ENCODE measurements at places on chromosomes 6 and 20.

GRCh38 chr20:56388882-56389281 is 3.1 kb downstream of the AURKA start:
- DNase-seq = no peak

DNA sequence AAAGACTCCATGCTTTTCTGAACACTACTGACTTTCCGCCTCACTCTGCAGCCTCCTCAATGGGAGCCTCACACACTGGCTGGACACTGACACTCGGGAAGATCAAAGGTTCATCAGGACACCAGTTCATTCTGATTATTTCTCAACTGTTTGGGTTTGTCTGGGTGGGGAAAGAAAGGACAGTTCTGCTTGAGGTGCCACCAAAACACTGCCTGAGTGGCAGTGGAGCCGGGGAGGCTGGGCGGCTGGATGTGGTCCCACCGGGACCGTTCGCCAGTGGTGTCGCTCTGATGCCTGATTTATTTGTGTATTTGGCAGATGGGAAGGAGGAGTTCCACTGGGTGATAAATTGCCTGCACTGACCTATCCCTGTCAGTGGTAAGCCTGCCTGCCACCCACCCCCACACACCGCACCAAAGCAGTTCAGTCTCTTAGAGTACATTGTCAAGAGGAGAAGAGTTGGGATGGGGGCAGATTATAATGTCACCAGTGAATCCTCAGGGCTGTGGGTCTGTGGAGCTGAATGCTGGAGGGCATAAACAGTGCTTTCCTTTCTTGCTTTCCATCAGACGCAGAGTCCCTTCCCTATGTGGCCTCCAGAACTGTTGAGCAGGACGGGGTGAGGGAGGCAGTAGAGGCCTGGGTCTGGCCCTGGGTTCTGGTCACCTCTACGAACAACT is 49.8 kb downstream of the EDN1 start:
- no peak for DNase-seq

DNA sequence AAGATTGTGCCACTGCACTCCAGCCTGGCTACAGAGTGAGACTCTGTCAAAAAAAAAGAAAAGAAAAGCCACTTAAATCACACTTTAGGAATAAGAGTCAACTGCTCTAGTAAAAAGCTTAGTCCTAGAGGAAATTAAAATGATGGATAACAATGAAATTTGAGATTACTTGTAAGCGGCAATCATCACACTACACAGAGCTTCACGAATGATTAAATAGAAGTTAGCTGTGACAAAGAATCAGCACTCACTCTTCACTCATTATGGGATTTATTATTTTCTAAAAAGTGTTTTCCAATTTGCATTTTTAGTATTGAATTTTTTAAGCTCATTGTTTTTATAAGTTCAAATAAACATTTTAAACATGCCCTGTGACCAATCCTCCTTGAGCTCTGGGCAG is 718.0 kb downstream of the UTRN start:
- no peak for DNase-seq

DNA sequence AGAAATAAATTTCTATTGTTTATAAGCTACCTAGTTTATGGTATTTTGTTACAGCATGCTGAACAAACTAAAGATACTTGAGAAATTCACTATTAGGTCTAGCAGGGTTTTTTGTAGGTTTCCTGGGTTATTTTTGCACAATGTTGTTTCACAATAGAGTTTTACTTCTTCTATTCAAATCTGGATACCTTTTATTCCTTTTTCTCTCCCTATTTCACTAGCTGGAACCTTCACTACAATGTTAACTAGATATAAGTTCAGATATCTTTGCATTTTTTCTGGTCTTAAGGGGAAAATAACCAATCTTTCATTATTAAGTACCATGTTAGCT is 237.7 kb upstream of the CITED2 start:
- DNase-seq = no peak

- no peak for DNase-seq
Measured at GRCh38 chr6:154292066-154292465, 64.5 kb downstream of the IPCEF1 start.

- no peak for DNase-seq
Measured at GRCh38 chr6:123648723-123649122, 12.0 kb upstream of the TRDN start.

DNA sequence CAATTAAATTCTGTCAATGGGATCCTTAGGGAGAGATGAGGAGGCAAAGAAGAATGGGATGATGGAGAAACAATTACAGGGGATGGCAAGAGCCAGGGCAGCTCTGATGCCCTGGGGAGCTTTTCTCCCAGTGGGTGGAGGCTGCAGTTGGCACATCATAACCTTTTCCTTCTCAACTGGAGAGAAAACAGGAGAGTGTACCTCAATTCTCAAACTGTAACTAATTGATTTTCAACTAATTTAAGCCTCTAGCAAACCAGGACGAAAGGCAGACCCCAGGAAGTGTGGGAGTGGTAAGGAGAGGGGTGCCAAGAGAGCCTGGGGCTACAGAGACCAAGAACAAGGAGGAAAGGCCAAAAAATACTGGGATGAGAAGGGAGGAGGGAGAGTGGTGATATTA is 5.7 kb downstream of the BMP5 start:
- DNase-seq = no peak

GRCh38 chr6:35253249-35253648 is 6.3 kb upstream of the ZNF76 start:
- DNase-seq = no peak

- DNase-seq = peak; percentile 51
Measured at GRCh38 chr20:51528263-51529027, 14.1 kb downstream of the NFATC2 start.

DNA sequence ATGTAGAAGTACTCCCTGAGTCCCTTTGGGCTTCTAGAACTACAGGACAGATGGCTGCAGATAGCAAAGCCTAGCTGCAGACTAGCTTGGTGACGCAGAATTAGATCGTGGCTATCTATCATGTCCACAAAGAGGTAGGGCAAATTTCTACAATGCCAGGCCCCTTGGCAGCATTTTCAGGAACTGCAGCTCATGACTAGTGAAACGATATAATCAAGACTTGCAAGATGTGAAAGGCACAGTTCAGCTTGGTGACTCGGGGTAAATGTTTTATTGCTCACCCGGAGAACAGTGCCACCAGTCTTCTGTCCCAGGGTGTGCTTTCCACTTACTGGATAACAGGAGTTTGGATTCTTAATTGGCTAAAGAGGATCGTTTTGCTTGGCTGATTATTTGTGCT is 108.7 kb upstream of the LY86 start:
- DNase-seq = no peak

GRCh38 chr6:10487668-10488327 is 33.4 kb upstream of the GCNT2 start:
- no peak for DNase-seq

- DNase-seq = no peak
Measured at GRCh38 chr20:64155258-64156135, 8.8 kb upstream of the MYT1 start.

DNA sequence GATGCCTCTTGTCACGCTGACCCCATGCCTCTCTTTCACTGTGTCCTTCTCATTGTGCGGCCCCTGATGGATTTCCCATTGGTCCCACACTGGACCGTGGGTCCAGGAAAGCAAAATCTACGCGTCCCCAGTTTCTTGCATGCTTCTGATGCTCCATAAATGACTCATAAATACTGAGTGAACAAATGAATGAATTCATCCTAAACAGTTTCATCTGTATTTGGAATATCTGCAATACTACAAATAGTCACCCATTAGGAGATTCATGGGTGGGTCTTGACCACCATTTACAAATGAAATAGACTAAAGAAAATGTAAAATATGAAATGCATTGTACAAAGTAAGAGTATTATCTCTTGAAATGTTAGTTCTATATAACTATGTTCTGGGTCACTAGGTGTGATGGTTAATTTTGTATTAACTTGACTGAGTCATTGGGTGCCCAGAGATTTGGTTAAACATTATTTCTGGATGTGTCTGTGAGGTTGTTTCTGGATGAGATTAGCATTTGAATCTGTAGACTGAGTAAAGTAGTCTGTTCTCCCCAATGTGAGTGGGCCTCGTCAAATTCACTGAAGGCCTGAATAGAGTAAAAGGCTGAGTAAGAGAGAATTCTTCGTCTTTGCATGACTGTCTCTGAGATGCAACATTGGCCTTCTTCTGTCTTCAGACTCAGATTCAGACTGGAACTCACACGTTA is 448.7 kb downstream of the PREX1 start:
- DNase-seq = no peak

DNA sequence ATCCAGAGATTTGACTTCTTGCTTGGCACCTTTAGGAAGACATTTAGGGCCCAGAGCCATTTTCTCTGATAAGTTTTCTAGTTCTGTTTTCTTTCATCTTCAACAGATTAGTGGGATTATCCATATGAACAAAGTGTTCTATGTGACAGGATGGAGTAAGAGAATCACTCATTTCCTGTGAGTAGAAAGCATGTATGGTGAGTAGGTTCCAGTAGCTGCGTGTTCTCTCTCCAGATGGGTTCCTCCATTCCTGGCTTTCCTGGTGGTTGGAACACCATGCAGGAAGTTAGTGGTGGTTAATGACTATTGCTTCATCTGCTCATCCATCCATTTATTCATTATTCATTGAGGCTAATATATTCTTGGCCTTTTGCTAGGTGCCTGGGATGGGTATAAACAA is 54.0 kb downstream of the EFCAB8 start:
- no peak for DNase-seq

- no peak for DNase-seq
Measured at GRCh38 chr20:45444050-45444449, 25.5 kb upstream of the WFDC2 start.

- DNase-seq = no peak
Measured at GRCh38 chr6:89183294-89183693, 33.9 kb downstream of the GABRR1 start.

DNA sequence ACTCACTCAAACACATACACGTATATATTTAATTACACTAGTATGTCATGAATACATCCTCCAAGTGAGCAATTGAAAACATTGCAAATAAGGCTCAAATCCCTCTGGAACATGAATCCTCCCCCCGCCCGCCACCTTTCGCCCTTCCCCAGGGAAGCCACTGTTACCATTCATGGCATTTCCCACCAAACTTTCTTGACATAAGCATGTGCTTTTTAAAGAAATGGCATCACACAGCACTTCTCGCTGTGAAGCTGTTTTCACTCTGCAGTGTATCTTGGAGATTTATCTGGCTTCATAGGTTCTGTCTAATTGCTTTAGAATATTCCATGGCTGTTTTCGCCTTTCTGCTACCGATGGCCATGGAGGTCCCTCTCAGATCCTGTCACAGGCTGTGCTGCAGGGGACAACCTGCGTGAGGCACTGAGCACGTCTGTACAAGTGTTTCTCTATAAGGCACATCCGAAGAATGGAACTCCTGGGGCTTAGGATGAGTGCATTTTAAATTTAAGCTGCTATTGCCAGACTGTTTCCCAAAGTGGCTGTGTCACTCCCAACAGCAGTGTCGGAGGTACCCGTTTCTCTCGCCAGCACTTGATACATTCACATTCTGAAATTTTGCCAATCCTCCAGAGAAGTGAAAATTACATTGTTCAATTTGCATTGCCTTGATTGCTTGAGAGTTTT is 22.2 kb upstream of the PHACTR3 start:
- DNase-seq = no peak

- no peak for DNase-seq
Measured at GRCh38 chr6:23713211-23713610, 412.8 kb upstream of the NRSN1 start.

DNA sequence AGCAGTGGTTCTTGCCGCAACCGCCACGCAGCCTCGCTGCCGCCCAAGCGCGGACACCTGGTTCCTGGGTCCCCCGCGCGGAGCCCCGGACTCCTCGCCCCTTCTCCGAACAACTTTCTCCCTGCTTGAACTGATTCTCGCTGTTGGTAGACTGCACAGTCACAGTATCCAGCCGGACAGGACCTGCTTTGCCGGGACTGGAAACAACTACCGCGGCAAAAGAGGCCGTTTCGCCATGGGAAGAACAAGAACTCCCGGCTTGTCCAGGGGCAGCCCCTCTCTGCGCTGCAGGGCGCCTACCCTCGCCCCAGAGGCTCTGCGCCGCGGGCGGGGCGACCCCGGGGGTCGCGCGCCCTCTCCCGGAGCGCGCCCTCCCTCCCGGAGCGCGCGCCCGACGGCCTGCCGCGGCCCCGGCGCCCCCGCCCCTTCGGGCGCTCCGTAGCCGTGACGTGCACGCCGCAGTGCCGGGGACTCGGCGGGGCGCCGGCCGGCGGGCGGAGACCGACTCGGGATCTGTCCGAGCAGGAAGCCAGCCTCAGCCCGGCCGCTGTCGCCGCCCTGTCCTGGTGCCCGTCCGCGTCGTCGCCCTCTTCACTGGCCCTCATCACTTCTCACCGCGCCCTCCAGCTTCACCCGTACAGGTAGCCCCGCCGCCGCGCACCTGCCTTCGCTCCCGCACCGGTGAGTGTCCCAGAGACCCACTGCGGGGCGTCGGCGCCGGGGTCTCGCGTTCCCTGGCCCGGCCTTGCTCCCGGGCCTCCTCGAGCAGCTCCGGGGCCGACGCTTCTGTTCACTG is at the start of gene MYO6:
MYO6 (plus strand) TSS at position 497 of the 796 bp plus-strand sequence. CDS start 68,309 bp downstream, outside the sequence.
- DNase-seq = peak; percentile 22
